Esophagus squamous epithelium (tissue), 5 donors: ENCODE measurements at places on chromosomes 2 and 18. TPM values are rescaled to one million over a fixed set of nuclear protein-coding genes. Genes with fewer than 3 reads are reported as not detected.

Gene GAL3ST2
- 0.38 TPM for total RNA-seq

Gene UNC80
- total RNA-seq: not detected

Gene ZBTB7C
- total RNA-seq: 53.0 TPM

Gene IL36G
- 223 TPM for total RNA-seq

Gene TOGARAM2
- 0.48 TPM for total RNA-seq

Gene PDE11A
- 0.12 TPM for total RNA-seq
